ENCODE measurements at places on chromosomes 1 and 21. TPM values are rescaled to one million over a fixed set of nuclear protein-coding genes. Genes with fewer than 3 reads are reported as not detected.

GRCh38 chr1:78329475-78329874 lies 161.3 kb upstream of the PTGFR start:
- DNase-seq: no peak

The FOXD2 gene
- polyA plus RNA-seq: 0.01 TPM

DNA sequence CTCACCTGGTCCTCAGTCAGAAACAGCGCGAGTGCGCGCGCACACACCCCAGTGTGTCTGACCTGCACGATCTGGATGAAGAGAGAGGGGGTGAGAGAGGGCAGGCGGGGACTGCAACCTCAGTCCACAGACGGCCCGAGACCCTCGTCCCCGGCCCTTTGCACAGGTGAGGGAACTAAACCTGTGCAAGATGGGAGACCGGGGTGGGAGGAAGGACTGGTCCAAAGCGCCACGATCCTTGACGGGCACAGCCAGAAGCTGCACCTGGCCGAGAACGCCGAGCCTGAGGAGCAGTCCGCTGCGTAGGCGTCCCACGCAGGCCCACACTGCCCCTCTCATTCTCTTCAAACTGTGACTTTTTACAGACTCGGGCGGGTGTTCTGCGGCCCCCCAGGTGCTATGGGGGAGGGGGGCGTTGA lies 519 bp upstream of the IQCC start:
- DNase-seq: no peak

DNA sequence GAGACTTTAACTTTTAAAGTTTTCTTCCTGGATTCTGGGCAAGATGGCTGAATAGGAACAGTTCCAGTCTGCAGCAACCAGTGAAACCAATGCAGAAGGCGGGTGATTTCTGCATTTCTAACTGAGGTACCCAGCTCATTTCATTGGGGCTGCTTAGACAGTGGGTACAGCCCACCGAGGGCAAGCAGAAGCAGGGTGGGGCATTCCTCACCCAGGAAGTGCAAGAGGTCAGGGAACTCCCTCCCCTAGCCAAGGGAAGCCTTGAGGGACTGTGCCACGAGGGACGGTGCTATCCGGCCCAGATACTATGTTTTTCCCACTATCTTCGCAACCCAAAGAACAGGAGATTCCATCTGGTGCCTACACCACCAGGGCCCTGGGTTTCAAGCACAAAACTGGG lies 121.0 kb downstream of the VAV3 start:
- DNase-seq: no peak

The ELAVL4 gene
- not detected for polyA plus RNA-seq

DNA sequence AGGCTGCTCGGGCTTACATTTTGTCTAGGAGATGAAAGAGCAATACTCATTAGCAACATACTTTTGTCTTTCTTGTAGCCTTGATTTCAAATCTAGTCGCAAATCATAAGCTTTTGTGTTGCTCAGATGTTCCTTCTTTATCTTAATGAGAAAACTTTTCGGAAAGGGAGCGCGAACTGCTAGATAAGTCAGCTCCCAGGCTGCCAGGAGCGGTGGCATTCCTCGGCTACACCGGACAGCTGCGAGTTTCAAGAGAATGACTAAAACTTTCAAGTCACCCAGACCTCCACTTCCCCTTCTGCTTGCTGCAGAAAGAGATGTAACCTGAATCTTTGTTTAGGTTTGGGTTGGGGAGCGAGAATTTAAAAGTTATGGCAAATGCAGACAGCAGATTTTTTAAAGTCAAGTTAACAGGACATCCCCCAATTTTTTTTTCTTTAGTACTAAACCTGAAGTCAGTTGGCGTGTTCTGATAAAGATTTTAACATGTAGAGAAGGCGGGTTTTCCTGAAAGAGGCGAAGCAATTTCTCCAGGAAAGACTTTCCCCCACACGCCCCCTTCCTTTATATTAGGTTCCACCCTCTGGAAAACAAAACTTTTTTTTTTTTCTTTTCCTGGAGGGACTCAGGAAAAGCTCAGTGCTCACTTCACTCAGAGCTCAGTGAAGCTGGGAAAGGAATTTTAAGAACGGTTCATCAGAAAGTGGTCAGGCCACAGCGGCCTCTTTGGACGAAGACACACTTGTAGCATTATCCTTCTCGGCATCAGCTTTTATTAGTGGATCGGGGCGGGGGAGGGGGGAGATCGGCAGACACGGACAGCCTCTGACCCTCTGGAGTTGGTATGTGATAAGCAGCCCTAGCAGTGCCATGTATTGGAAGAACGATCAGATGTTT lies at the start of gene LHX8:
LHX8 (plus strand) TSS at position 639 of the 897 bp plus-strand sequence. CDS start 2,227 bp downstream, outside the sequence.
- DNase-seq: peak; percentile 35

The NBPF20 gene
- 2.6 TPM for polyA plus RNA-seq
